Esophagus mucosa (tissue), 1 donor: ENCODE measurements at places on chromosomes 3 and 15. TPM values are rescaled to one million over a fixed set of nuclear protein-coding genes. Genes with fewer than 3 reads are reported as not detected.

- ATAC-seq, result no peak
Measured at GRCh38 chr3:78004571-78004970, 964.7 kb downstream of the ROBO2 start.

Gene GRAMD2A
- total RNA-seq, result 4.0 TPM

GRCh38 chr3:131279577-131279976 is 102.0 kb upstream of the NUDT16 start:
- ATAC-seq, result no peak

Gene GASK1A
- 2.9 TPM for total RNA-seq

DNA sequence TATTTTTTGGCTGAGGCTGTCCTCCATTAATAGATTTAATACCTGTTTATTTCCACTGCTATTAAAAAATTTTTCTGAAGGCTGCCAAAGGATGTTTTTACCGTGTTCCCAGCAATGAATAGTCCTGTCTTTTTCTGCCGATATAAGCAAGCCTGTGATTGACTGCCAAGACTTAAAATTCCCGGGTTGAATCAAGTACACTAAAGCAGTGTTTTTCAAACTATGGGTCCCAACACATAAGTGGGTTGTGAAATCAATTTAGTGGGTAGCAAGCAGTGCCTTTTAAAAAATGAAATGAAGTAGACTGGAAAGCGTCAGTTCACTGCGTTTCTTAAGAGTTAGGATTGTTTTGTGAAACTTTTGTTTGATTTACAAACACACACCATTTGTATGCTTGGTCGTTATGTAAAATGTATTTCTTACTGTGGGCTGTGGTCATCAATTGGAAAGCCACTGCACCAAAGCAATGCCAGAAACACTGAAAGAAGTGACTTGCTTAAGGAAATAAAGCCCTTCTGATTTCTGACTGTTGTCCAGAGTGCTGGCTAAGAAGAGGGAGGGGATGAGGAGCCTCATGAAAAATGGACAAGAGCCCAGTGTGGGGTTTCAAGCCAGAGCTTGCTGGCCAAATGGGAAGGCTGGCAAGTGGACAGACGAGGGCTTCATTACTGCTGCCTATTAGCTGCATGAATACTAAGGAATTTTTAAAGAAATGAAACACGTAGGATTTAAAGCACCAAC is 206.0 kb downstream of the THRB start:
- no peak for ATAC-seq

Gene WDR76
- 10.4 TPM for total RNA-seq

DNA sequence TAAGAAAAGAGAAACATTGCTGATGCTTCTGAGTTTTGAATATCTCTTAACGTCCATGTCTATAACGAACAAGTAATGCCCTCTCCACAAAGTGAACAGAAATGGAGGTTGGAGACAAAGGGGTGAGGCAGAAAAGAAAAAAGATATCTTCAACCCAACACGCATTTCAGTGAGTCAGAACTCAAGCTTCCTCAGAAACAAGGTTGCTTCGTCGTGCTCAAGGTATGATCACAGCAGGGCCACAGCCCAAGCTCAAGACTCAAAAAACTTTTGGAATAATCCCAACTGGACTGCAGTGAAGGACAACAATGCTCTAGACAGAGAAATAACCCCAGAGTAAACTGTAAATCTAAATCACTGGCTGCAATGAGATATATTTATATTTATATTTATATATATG is 18.9 kb downstream of the WNT5A start:
- ATAC-seq, result no peak

GRCh38 chr15:25742776-25743547 is 120.2 kb downstream of the ATP10A start:
- ATAC-seq, result no peak

Gene PYGO1
- total RNA-seq, result 1.8 TPM

Gene PLA2G4B
- total RNA-seq, result 23.6 TPM

DNA sequence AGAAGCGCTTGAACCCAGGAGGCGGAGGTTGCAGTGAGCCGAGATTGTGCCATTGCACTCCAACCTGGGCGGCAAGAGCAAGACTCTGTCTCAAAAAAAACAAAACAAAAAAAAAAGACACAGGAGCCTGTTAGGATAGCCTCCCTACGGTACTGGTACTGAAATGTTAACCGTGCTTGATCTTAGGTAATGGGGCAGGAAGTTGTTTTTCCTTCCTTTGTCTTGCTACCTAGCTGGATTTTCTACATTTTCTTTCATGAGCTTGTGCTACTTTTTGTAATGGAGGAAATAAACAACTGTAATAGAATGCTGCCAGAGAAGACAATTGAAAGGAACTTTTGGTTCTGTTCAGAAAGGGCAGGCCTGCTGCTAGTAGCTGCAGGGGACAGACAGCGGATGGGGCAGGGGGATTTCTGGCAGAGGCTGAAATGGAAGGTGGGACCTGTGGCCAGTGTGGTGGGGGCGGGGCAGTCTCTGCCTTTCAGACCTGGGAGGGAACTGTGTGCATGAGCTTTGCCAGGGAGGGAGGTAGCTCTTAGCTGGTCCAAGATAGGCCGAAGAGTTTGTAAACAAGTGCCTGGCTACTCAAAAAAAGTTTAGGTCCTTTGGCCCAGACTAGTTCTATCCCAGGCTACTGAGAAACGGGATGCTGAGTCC is 49.0 kb upstream of the SEMA4B start:
- ATAC-seq, result peak; percentile 36

- peak; percentile 52 for ATAC-seq
Measured at GRCh38 chr15:92510163-92510882, 116.6 kb downstream of the ST8SIA2 start.

Gene ARHGEF3
- 30.2 TPM for total RNA-seq

GRCh38 chr3:119901148-119901547 is 119.2 kb downstream of the NR1I2 start:
- no peak for ATAC-seq

Gene CAPN3
- total RNA-seq, result 4.5 TPM

- ATAC-seq, result no peak
Measured at GRCh38 chr3:137807998-137808397, 43.9 kb downstream of the SOX14 start.

- peak; percentile 80 for ATAC-seq
Measured at GRCh38 chr3:195001961-195002861, 268.7 kb downstream of the XXYLT1 start.

DNA sequence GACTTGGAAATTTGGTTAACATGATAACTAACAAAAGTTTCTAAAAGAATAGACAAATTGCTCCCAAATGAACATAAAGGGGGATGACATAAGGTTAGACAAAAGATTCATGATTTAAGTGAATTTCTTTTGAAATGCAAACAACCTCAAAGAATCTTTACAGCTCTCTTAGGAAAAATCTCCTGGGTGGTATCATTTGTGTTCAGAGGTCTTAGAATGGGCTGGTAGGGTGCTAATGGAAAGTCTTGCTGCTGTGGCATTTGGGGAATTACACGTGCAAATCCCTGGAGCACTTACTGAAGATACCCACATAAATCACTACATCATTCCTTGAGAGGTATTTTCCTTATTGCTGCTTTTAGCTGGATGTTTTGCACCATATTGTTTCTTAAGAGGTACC is 14.4 kb upstream of the ROBO2 start:
- ATAC-seq, result no peak

DNA sequence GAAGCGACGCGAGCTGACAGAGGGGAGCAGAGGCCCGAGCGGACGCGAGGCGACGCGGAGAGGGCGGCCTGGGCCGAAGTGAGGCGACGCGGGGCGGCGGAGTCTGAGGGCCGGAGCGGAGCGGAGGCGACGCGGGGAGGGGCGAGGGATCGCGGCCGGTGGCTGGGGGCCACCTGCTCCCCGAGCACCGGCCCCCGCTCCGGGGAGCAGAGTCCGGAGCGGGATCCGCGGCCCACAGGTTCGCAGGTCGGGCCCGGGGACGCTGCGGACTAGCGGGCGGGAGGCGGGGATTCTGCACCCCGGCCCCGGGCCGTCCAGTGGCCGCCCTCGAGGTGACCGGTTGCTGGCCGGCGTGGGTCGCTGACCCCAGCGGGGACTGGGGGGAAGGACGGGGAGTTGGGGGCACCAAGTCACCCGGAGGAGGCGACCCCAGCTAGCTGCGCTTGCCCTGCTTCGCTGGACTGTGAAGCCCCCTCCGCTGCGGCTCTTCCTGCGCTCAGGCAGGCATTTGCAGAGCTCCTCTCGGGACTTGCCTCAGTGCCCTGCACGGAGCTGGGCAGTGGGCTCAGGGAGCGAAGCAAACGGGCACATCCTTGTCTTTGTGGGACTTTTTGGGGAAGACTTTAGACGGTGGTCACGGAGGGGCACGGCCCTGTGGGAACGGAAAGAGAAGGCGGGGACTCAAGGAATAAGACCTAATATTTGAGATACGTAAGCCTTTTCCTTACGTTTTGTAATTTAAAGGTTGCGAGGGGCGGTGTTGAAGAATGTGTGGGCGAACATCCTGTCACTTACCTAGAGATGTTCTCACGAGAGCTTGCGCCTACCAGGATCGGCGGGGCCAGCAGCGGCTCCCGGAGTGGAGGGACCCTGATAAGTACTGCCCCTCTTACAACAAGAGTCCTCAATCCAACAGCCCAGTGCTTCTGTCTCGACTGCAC is 566 bp downstream of the HMCES start:
- peak; percentile 38 for ATAC-seq

- ATAC-seq, result peak; percentile 100
Measured at GRCh38 chr3:26281284-26281985, 341.1 kb upstream of the LRRC3B start.

Gene TADA3
- 32.3 TPM for total RNA-seq

- peak; percentile 45 for ATAC-seq
Measured at GRCh38 chr3:149971403-149972075, 844 bp upstream of the PFN2 start.

DNA sequence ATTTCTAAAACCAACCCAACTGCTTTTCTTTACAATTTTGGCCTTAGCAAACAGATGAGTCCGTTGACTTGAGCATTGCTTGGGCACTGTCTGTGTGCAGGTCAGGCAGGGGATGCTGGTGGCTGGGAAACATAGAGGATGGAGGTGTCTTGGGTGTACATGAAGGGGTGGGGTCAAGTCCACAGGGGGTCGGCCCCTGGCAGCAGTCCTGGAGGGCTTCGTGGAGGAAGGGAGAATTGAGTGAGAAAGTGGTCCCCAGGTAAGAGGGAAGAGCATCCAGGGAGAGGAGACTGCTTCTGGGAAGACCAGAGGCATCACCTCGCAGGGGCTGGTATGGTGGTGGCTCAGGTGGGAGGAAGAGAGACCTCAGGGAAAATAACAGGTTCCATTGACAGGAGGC is 144.8 kb downstream of the TJP1 start:
- no peak for ATAC-seq

GRCh38 chr3:82596805-82597204 is 835.4 kb upstream of the GBE1 start:
- ATAC-seq, result no peak

- ATAC-seq, result no peak
Measured at GRCh38 chr3:129619726-129620162, 13.3 kb upstream of the PLXND1 start.

- ATAC-seq, result no peak
Measured at GRCh38 chr3:21645121-21645897, 105.7 kb downstream of the ZNF385D start.

Gene CELF6
- total RNA-seq, result not detected

Gene ACKR2
- 1.1 TPM for total RNA-seq

GRCh38 chr3:1380926-1381646 is 288.3 kb downstream of the CNTN6 start:
- no peak for ATAC-seq

GRCh38 chr3:152909180-152909883 is 74.4 kb downstream of the P2RY1 start:
- ATAC-seq, result peak; percentile 47

Gene RAD18
- 9.4 TPM for total RNA-seq

DNA sequence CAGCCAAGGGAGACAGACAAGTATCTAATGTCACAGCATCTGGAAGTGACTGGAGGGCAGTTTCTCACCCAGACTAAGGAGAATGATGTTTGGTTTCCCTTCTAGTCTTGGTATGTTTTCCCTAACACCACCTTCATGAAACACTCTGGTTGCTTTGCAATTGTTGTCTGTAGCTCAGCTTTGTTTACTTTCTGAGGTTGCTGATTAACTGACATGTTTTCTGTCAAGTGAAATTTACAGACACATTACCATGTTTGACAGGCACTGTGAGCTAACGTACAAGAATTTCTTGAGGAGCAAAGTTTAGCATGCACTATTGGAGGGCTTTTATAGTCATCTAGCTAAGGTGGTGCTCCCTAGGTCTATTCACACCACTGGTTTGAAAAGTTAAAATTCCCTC is 131.6 kb upstream of the NECTIN3 start:
- ATAC-seq, result no peak

DNA sequence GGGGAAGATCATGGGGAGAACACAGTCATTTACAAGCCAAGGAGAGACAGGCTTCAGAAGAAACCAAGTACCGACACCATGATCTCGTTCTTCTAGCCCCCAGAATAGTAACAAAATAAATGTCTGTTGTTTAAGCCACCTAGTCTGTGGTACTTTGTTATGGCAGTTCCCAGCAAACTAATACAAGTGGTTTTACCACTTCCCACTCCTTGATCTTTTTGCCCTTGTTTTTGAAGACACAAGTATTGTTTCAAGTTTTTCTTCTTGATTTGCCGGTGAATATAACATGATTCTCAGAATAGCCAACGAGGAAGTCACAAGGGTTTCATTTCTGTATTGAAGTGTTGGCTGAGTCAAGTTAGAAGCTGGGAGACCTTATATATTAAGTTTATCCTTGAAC is 220.3 kb downstream of the SOX2 start:
- no peak for ATAC-seq

- no peak for ATAC-seq
Measured at GRCh38 chr15:58571491-58571890, 139.7 kb downstream of the LIPC start.

Gene OR5K3
- total RNA-seq, result not detected

DNA sequence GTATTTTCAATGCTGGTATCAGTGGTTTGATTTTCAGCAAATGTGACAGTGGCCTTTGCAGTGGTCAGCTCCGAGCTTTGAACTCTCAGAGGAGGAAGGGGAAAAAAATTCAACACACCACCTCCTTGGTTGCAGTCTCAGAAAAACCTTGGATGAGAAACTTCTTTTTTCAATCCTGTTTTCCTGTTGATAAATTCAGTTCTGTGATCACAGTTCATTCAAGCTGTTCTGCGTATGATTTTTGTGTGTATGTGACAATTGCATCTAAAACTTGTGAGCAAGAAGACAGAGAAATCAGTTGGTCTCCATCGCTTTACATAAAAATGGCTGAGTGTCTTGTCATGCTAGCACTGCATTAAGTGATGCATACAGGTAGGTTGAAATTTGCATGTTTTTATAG is 19.2 kb downstream of the ZBTB38 start:
- ATAC-seq, result no peak

DNA sequence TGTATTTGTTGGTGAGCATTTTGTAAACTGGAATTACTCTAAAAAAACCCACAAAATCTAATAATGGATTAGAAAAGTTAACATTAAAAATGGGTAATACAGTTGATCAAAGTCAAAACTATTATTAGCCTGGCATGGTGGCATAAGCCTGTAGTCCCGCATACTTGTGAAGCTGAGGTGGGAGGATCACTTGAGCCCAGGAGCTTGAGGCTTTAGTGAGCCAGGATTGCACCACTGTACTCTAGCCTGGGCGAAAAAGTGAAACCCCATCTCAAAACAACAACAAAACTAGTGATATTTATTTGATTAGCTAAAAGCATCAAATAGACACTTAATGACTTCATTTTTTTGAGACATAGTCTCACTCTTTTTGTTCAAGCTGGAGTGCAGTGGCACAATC is 3.6 kb downstream of the SNX1 start:
- no peak for ATAC-seq
